ENCODE measurements at places on chromosomes 6 and 20. TPM values are rescaled to one million over a fixed set of nuclear protein-coding genes. Genes with fewer than 3 reads are reported as not detected.

DNA sequence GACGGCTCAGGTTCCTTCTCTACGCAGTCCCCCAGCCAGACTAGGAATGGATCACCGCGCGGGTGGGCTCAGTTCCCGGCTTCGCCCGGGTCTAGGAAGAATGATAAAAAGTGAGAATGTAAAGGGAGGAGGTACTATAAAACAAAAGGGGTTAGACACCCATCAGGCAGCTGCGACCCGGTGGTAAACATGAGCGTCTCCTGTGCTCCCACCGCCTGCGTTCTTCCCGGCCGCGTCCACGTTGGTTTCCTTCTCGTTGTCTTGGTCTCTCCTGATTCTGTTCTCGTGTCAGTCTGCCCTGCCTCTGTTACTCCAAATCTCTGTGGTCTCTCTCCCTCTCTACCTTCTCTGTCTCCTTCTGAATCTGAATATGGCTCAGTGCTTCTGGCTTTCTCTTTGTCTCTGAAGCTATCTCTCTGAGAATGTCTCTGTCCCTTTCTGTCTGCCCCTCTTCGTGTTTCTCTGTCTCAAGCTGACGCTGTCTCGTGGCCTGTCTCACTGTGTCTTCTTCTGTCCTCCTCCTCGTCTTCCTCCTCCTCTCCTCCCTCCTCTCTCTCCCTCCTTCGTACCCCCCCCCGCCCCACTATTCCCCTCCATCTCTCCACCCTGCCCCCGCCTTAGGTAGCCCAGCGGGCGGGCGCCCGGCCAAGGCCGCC, 41.6 kb upstream of the FOXP4 start:
- no peak for DNase-seq

DNA sequence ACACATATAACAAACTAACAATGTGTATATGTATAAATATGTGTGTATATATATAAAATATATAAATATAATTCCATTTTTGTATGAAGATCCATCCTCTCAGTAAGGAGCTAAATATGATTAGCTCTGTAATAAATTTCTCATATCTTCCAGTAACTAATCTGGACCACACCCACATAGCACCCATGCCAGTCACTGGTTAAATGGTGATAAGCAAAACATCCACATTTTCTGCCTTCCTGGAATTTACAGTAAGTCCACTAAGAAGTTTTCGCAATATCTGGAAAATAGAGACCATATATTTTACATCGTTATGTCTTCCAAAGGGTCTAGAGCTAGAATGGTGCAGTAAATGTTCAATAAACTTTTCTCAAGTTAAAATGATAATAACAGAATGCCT, 151.5 kb upstream of the STMND1 start:
- no peak for DNase-seq

- no peak for DNase-seq
These were observed 391.8 kb upstream of the MMS22L start for GRCh38 chr6:97674802-97675201.

GRCh38 chr20:52060794-52061714, 130.5 kb downstream of the ZFP64 start:
- no peak for DNase-seq

- DNase-seq, result peak; percentile 41
These were observed 45.1 kb downstream of the PTK7 start for GRCh38 chr6:43120944-43121913.

DNA sequence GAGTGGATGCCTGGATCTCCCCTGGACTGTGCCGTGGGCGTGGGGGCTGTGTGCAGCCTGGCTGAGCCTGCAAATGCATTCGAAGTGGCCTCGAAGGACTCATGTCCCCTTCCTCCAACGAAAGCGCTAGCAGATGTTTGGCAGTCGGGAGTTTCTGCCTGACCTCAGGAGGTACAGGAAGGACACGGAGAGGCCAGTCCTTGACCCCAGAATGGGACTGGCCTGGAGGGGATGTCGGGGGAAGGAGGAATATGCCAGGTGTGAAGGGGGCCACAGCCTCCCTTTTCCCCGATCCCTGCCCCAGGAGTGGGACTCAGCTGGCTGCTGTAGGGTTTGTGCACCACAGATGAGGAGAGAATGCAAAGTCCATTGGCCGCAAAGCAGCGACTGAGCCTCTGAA, 45.6 kb downstream of the APCDD1L start:
- no peak for DNase-seq

- no peak for DNase-seq
These were observed 32.4 kb downstream of the MDGA1 start for GRCh38 chr6:37665304-37665703.

DNA sequence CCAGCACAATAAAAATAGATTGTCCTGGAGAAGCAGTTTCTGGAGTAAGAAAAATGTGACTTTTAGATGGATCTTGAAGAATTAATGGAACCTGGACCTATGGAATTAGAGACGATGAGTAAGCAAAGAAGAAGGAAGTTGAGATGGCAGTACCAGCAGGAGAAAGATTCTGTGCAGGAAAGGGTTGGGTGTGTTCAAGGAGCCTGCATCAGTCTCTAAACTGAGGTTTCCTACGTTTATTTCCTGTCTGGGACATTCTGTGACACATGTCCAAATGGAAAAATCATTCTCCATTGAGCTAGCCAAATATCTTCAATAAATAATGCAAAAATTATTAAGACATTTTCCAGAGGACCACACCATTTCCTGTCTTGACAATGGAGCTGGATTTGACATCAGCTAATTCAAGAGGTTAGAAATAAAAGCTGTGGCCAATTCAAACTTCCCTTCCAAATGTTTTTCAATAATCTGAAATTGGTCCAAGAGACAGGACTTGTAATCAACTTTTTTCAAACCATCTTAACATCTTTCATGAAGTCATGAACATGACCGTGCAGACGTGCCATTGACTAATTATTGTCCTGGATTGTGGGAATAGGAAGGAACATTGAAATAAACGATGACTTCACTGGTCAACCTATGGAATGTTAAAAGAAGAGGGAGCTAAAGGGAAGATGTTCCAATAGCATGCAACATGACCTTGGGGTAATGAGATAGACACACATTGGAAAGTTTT, 198.3 kb downstream of the ZNF217 start:
- no peak for DNase-seq

DNA sequence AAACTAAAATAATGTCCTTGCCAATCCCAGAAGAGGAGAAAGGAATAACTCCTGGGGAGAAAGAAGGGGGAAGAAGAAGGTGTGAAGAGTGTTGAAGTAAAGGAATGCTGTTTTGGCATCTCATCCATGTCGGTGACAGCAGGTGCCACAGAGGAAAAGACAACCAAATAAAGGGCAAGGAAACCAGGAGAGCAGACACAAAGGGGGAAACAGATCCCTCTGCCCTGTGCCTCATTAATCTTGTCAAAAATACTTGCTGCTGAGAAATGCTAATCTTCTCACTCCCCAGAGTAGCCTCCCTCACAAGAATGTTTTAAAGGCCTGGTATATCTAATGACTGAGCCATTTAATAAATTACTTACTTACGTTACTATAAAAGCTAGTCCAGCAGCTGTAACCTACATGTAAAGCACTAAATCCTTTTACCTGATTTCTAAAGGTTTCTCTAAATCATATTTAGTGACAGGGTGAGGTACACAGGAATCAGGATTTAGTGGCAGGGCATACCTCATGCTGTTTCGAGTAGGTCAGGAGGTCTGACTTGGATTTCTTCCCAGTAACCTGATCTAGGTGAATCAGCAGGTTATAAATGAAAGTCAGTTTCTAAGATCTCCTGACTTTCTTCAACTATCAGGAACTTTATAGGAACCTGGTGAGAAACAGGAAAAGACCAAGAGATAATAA, 377.1 kb downstream of the CENPW start:
- DNase-seq, result no peak

- peak; percentile 8 for DNase-seq
These were observed 205.7 kb downstream of the DOK5 start for GRCh38 chr20:54680872-54681619.

DNA sequence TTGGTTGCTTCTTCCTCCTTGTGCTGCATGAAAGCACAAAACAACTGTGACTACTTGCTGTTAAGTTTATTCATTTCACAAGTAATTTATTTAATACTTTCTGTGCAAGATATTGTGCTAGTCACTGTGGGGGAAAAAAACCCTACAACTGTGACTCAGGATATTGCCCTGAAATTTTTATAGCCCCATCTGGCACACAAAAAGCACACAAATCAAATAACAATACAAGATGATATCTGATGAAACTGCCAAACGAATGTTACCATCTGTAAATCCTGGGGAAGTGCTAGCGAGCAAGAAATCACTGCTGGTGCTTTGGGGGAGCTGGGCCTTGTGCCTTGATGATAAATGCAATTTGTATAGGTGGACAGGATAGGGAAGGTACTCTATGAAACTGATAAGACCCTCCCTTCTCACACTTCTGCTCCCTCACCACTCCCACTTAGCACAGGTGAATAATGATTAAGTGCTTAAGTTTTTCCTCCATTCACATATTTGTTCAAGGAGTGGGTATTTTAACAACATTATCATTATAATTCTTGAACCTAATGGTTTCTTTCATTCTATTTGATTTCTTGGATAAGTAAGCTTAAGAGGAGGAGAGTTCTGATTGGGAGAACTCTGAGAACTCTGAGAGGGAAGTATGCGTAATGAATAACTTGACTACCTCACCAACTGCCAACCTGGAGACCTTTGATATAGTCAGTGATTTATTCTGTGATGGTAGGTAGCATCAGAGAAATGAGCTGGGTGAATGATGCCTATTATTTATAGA, 115.3 kb downstream of the RTN4IP1 start:
- no peak for DNase-seq

GRCh38 chr20:36091561-36092397, 62.8 kb upstream of the EPB41L1 start:
- DNase-seq, result no peak

- no peak for DNase-seq
These were observed 1.4 kb upstream of the LIN28B start for GRCh38 chr6:104955491-104955890.

- no peak for DNase-seq
These were observed 18.0 kb upstream of the MAP3K4 start for GRCh38 chr6:160973311-160974250.

GRCh38 chr6:37399795-37400490, 33.1 kb upstream of the CMTR1 start:
- DNase-seq, result no peak

DNA sequence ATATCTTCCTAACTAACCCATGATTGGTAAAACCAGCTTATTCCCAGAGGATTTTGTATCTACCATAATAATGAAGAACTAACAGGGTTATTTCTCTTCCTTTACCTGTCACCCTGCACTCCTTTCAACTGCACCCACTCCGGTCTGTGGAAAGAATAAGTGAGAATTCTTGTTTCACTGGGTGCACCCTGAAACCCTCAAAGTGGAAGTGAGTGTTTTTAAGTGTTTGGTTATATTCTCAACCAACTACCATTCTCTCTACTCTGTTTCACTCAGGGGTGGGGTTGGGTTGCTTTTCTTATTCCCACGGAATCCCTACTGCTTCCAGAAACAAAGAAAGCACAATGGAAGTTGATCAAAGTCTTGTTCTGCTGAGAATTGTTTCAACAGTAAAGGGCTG, 42.6 kb upstream of the KHDRBS2 start:
- no peak for DNase-seq

GRCh38 chr6:105319331-105319730, 83.6 kb downstream of the PREP start:
- DNase-seq, result no peak

DNA sequence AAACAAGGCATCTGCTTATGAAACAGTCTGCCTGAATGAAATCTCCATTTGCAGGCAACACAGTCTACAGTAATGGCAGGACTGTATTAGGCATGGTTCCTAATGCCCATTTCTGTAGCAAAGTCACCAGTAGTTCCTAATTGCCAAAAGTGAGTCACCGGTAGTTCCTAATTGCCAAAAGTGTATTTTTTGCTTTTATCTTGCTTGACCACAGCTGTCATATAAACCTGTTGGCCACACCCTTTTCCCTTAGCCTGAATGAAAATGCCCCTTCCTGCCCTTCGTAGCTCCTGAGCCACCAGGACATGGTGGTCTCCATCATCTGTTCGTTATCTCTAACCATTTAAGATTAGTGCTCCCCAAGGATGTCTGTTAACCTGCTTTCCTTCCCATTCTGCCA, 34.5 kb downstream of the MTHFD1L start:
- DNase-seq, result no peak

DNA sequence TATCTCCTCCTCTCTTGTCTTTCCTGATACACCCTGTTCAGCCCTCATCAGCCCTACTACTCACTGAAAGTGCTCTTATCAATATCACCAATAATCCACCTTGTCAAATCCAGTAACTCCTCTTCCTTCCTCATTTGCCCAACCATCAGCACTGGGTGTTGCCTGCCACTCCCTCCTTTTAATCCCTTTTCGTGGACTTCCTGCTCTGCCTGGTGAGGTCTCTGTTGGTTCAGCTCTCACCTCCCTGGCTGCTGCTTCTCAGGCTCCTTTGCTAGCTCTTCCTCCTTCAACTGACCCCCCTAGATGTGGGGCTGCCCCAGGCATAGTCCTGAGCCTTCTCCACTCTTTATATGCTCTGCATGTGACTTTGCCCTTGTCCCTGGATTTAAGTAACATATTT, 92.5 kb downstream of the PREP start:
- peak; percentile 57 for DNase-seq

DNA sequence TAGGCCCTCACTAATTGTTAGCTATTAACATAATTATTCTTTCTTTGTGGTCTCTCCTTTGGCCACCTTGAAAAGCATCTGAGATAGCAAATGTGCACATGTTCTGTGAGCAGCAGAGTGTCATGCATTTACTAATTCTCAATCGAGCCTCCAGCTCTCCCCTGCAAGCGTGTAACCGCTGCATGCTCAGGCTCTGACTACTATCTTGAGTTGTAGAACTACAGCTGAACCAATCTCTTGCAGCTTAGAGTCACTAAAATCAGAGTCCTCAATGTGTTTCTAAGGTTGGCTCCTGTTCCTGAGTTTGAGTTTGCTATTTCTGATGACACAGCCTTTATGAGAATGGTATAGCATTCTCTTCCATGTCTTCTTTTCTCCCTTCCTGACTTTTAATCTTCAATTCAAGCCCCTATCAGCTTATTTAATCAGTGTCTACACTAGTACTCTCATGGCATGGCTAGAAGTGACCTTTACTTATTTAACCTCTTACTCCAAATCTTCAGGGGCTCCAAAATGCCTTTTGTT, 65.5 kb downstream of the PPP1R3G start:
- DNase-seq, result no peak

DNA sequence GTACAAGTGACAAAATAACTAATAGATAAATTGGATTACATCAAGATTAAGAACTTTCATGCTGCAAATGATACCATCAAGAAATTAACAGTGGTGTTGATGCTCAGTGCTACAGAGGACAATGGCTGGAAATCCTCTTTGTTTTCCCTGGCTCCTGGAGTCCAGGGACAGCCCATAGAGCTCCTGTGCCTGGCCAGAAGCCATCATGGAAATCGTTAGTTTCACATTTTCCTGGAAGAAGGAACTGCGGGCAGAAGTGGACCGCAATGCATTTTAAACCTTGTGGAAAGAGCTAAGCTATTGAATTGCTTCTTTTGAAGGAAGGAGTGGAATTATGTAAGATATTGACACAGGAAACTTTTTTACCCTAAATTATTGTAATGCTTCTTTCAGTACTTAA, 276.0 kb downstream of the GJA1 start:
- no peak for DNase-seq

The TGM3 gene
- total RNA-seq, result not detected

The SAMD5 gene
- total RNA-seq, result 7.8 TPM

The DSP gene
- total RNA-seq, result 243 TPM

The CRISP3 gene
- not detected for total RNA-seq

The TMEM217 gene
- total RNA-seq, result 1.4 TPM

The CYP21A2 gene
- total RNA-seq, result not detected

The FILIP1 gene
- 12.3 TPM for total RNA-seq

The PDE7B gene
- total RNA-seq, result 0.75 TPM

The OPRM1 gene
- not detected for total RNA-seq

The SMIM26 gene
- 18.3 TPM for total RNA-seq

The SEL1L2 gene
- total RNA-seq, result not detected

The ME1 gene
- total RNA-seq, result 36.6 TPM
